ENCODE measurements at places on chromosomes 2 and 18.

DNA sequence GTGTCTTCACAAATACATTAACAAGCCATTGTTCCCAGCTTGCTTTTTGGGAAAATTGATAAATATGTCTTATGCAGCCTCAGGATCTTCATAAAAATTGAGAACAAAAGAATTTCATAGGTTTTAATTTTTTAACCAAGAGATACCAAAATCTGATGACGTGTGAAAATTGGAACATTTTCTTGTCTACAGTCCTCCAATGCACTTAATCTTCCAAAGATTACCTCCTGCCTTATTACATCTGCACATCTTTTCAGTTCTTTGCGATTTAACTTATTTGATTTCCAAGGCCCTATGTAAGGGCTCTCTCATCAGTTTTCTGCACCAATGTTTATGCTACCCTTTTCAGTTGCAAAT is 3.1 kb downstream of the MRPL35 start:
- DNase-seq, result no peak

DNA sequence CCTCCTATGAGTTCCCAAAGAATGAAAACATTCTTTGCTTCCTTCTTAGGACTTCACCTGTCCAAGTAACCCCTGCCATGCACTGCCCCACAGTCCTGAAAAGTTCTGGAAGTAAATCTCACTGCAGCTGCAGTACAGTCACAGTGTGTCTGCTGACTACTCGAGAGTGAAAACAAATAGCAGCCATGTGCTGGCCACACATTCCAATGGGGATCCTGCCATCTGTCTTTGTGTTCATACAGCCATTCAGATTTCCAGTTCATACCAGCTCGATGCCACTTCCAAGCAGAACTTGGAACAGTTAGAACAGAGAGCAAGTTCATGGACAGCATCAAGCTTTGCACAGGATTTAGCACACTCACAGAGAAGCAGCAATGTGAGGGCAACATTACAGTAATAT is 629.9 kb upstream of the ACVR2A start:
- DNase-seq, result no peak

- no peak for DNase-seq
Measured at GRCh38 chr2:161580426-161580825, 43.8 kb upstream of the SLC4A10 start.

- DNase-seq, result no peak
Measured at GRCh38 chr2:12539776-12540562, 176.8 kb upstream of the TRIB2 start.

DNA sequence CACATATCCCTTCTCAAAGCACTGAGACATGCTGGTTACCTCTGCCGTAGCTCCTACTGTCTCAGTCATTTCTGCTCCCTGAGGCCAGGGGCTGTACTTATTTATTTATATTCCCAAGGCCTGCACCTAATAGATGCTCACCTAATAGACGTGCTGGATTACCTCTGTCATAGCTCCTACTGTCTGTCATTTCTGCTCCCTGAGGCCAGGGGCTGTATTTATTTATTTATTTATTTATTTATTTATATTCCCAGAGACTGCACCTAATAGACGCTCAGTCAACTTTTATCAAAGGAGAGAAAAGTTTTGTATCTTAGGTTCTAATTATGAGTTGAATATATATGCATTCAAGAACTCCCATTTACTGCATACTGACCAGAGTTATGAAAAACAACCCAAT is 414.0 kb upstream of the TRIB2 start:
- DNase-seq, result no peak

- DNase-seq, result no peak
Measured at GRCh38 chr18:37176621-37176934, 347.7 kb downstream of the KIAA1328 start.

DNA sequence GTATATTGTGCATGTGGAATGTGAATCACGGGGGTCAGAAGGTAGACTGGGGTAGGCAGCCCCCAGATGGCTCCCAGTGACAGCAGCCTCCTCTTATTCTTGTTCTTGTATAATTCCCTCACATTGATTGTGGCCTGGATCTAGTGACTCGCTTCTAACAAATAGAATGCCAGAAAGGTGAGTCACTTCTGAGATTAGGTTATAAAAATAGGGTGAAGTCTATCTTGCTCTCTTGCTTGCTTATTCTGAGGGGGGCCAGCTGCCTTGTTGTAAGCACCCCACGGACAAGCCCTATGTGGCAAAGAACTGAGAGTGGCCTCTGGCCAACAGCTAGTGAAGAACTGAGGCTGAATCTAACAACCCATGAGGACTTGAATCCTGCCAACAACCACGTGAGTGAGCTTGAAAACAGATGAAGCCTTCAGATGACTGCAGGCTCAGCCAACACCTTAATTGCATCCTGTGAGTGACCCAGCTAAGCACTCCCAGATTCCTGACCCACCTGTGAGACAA is 15.6 kb upstream of the RMND5A start:
- DNase-seq, result no peak

DNA sequence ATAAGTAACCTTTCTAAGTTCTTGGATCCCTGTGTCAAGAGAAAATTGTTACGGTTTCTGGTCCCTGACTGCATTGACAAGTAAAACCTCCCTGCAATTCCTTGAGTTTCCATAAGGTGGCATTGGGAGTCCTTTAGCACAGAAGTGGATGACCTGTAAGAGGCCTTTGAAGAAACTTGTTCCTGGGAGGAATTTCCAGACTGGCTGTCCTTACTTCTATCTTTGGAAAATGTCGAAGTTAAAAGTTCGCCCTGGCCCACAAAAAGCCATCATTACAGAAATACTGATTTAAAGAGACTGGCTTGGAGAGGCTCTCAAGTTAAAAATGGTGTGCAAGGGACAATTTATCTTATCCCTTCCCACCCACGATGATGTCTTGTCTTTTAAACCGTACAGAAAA is 218.4 kb downstream of the CDH20 start:
- no peak for DNase-seq

DNA sequence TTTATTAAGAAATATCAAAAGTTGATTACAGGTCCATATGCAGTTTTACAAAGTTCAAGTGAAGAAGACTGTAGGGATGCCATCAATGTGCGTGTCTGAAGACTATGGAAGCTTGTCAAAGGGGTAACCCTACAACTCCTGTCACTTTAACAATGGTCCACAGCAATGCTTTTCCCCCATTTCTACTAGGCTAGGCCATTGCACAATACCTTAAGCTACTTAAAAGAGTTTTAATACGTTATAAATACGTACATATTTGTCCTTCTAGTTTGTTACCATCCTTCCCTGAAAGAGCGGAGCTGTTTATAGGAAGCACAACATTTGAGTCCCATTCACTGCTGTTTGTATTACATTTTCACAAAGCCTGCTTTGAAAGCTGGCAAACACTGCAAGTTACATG is 26.7 kb downstream of the CNRIP1 start:
- no peak for DNase-seq

DNA sequence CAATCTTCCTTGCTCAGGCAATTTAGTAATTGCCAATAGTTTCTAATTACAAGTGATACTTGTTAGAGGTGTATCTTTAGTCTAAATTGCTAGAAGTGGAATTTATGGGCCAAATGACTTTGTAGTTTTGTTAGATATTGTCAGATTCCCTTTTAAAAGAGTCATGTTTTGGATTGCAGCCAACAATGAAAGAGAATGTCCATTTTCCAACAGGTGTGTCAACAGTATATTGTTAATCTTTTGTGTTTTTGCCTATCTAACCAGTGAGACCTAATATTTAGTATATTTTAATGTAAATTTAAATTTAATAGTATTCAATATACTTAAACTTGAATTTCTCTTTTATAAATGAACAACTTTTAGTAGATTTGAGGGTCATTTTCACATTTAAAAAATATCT is 259.4 kb upstream of the ETAA1 start:
- DNase-seq, result no peak

DNA sequence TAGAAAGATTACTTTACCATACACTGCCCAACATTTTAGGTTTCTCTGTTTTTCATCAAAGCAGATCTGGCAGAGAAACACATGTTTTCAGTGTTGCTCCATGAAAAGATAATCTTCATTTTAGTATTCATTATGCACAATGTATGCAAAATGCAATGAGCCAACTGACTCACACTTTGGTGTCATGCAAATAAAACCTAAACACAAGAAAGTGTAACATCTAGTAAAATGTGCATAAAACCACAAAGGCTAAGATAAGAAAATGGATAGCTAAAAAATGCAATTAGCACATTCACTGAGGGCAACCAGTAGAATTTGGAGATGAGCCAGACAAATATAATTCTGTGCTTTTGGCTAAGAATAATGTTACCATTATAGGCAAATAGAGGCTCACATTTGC is 203.5 kb upstream of the UBE2E3 start:
- no peak for DNase-seq

DNA sequence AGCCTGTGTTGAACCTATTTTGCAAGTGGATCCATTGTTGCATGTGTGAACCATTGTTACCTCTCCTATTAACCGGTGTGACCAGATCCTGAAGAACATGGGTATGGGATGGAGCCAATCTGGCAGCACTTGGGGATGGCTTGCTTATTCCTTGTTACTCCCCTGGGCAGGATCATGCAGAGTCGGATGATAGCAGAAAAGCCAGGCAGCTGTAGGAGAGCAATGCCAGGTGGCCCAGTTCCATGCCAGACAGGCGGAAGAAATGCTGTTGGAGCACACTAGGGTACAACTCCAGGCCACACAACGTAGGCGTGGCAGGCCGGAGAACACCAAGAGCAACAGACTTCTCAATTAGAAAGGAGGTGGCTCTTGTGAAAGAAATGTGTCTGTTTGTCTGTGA is 16.3 kb upstream of the MYO1B start:
- DNase-seq, result no peak
